ENCODE measurements at places on chromosomes 5 and 9.

GRCh38 chr5:62649476-62650113 is 71.0 kb downstream of the LRRC70 start:
- no peak for DNase-seq

DNA sequence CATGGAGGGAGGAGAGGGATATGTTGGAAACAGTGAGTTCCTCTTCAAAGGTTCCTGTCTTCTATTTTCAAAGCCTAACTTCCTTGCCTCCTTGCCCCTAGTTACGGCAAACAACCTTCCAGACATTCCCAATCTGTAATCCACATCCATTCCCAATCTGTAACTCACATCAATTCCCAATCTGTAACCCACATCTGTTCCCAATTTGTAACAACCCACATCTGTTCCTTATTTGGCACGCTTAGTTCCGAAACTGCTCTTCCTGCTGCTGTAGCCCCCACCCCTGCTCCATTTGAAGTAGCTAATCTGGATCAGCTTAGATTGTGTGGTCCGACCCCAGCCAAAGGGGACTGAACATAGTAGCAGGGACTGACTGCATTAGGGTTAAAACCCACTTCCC is 23.9 kb upstream of the IDNK start:
- DNase-seq = no peak

DNA sequence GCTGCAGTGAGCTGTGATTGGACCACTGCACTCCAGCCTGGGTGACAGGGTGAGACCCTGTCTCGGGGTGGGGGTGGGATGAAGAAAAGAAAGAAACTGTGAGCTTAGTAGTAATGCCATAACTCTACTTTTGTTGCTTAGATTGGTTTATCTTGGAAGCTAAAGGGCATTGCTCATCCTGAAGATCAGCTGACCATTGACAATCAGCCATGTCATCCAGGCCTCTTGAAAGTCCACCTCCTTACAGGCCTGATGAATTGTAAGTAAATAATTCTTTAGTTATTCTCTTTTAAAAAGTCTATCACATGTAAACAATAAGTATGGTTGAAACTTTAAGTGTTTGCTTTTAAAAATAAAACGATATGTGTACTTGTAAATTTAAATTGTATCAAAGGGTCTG is 11.4 kb downstream of the OCLN start:
- no peak for DNase-seq

DNA sequence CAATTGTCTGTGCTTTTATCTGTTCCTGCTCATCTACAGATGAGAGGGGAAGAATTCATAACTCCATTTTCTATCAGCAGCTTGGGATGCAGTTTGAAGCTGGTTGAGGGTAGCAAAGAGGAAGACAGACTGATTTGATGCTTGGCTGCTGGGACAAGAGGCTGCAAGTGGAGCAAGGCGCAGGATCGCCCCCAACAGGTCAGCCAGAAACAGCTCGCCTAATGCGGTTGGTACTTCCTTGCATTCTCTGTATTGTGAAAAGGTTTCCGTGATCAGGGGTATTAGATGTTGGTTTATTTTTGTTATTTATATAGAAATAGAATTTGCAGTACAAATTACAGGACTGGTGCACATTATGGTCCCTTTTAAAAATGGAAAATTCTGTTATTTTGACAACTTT is 40.6 kb downstream of the ZNF883 start:
- DNase-seq = no peak

- no peak for DNase-seq
Observed at GRCh38 chr5:86917117-86917579, 299.4 kb downstream of the COX7C start.

GRCh38 chr5:82151662-82152061 is 126.5 kb downstream of the RPS23 start:
- DNase-seq = no peak

DNA sequence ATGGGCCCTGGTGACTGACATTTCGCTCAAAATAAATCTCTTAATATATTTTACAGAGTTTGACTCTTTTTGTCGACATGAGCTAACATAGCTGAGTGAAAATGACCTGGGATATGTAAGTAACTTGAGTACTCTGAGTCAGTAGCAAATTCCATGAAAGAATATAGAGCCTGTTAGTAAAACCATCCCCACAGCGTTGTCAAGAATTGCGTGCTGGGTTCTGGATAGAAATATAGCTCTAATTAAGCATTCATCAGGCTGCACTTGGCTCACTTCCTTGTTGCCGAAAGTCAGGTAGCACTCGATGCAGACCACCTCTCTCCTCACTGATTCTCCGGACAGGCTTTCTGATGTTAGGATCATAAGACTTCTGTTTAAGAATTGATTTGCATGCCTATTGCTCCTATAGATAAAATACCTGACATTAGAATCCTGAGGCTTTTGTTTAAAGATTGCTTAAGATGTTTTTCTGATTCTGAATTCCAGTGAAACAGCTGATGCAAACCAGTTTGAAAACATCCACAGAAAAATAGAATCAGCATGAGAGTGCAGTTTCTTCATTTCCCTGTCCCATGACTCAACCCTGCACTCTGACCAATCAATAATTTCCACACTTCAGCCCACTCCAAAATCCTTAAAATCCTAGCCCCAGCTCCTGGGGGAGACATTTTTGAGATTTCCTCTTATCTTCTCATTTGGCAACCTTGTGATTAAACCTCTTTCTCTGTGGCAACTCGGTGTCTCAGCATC is 310.6 kb downstream of the DIRAS2 start:
- DNase-seq = no peak

DNA sequence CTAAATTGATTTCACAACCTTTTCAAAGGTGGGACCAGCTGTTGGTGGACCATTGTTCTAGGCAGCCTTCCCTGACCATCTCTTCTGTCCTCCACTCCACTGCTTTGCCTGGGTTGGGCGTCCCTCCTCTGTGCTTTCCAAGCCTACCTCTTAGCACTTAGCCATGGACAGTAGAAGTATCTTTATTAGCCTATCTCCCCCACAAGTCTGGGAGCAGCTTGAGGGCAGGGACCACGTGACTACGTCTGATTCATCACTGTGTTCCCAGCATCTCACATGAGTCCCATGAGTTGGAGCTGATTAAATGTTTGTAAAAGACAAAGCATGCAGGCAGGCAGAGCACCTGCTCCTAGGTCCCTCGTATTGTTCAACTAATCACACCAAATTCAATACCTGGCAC is 20.9 kb downstream of the MORN5 start:
- no peak for DNase-seq

GRCh38 chr5:141525653-141526052 is 36.8 kb downstream of the PCDHGC5 start:
- no peak for DNase-seq

DNA sequence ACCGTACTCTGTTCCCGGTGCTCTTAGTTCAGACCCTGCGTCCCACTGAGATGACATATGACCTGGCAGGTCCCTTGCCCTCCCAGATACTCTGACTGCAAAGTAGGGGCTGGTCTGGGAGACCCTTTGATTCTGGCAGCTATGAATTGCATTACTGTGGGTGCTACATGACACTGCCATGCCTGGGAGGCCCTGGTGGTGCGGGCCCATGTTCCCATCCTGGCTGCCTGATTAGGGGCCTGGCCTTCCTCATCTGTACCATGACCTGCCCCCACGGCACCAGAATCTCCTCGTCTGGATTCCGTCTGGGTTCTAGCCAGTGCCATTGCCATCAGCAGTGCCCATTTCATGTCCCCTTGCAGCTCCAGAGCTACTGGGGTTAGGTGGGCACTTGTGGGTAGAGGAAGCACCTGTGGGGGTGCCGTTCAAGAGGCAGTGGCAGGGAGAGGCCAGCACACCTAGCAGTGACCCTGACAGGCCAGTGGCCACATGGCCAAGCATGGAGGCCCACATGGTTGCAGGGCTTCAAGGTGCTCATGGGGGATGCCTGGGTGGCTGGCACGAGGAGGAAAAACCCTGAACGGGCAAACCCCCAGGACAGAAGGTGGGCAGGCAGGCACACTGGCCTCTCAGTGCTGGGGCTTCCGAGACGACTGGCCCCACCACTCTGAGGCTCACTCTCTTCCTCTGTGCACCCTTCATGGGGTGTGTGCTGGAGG is 69.7 kb downstream of the PHF2 start:
- DNase-seq = no peak

- DNase-seq = no peak
Observed at GRCh38 chr5:127838661-127839060, 135.5 kb downstream of the CCDC192 start.

Measured in amniotic stem cell (primary cell).